ENCODE measurements at places on chromosomes 5 and 9.

GRCh38 chr9:100186356-100186755 lies 87.3 kb downstream of the INVS start:
- DNase-seq: no peak

DNA sequence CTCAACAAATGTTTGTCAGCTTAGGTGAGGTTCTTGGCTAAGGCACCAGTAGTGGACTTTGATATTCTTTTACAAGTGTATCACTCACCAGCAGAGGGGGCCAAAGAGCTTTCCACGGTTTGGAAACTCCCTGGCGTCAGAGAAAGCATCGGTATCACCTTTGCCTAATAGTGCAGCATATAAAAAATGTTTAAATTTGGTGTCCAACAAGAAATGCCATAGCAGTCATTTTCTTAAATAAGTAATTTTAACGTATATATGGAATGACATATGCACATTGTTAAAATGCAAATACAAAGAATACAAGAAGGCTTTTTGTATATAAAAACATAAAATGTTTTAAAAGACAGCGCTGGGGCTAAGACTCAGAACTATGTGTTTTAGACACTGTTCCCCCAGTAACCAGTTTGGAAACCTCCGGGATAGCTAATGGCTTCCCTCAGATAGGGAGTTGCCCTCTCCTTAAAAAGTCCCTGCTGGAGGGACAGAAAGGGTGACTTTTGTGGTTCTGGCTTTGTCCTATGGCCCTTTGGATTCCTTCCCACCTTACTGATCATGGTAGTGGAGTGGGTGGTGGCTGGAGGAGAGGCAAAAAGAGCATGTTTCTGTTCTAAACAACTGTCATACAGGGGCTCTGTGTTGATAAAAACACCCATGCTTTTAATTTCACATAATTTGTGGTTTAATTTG lies 124.6 kb downstream of the GPBP1 start:
- DNase-seq: peak; percentile 58

DNA sequence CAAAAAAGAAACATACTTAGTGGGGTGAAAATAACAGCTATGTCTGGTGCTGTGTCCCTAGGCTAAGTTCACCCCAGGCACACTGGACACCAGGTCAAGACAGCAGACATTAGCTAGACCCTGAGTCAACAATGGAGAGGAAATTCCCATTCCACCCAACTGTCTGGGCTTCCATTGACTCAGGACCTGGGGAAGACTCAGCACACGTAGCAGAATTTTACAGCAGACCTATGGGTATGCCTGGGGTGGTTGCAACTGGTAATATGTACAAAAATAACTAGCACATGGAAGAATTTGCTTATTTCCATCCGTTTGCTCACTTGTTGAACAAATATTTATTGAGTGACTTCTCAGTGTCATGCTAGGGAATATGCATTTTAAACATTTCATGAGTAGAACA lies 117.0 kb downstream of the GAS1 start:
- no peak for DNase-seq

DNA sequence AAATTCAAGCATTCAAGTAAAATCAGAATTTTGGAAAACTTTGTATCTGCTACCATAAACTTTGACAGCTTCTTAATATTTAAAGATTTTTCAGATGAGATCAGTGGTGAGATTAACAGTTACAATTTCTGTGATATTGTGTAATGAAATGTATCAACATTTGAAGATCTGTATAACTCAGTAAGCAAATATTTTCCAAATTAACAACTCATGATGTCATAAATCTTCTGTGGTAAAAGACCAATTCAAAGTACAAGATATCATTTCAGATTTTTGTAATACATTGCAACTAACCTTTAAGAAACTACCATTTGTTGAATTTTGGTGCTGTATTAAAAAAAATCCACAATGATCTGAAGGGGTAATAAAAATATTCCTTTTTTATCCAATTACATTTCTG lies 352.2 kb downstream of the KIAA0825 start:
- no peak for DNase-seq

DNA sequence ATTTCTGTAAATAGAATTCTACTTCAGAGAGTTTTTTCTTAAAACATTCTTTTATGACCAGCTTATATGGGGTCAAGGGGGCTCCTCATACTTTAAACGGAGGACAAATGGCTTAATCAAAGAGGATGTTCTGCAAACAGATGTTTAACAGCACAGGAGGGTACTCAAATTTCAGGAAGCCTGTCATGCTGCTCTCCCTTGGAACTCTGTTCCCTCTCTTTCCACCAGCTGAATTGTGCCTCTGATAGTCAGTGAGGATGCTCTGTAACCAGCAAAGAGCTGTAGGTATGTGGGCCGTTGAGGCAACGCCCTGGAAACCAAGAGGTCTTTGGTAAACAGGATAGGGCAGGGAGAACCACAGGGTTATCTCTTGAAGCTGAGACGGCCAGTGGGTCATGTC lies 161.1 kb downstream of the C5orf15 start:
- DNase-seq: no peak

DNA sequence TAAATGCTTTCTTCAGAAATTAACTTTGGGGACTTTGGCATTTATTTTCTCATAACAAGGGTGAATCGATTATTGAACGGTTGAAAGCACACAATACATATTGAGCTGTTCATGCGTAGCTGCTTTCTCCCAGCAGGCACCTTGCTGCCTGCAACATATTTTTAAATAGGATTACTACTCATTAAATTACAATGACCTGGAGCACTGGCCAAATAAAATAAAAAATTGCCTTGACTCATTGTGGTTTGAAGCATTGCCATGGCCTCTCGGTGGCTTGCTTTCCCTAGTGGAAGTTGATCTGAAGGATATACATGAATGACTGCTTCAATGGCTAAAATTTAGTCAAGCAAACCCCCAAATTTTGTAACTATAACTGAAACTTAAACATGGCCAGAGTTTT lies 181.6 kb upstream of the NUDT12 start:
- DNase-seq: no peak

- DNase-seq: no peak
Measured at GRCh38 chr5:147560718-147561331, 51.0 kb upstream of the DPYSL3 start.

- no peak for DNase-seq
Measured at GRCh38 chr9:27792971-27793689, 219.8 kb upstream of the C9orf72 start.

- DNase-seq: no peak
Measured at GRCh38 chr9:89606624-89607311, 2.0 kb downstream of the GADD45G start.

DNA sequence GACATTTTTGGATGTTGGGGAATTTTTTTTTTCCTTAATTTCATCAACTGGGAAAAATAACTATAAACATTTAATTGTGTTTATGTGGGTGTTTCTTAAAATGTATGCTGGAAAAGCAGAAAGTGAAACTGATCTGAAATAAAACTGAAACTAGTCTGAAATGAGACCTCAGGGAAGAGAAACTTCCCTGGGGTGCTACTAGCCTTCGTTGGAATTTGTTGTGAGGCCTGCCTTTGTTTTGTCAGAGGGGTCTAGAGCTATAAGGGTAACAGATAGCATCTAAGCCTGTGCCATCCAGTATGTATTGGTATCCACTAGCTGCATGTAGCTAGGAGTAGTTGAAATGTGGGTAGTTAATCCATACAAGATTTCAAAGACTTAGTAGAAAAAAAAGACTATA lies 10.4 kb downstream of the ZNF618 start:
- DNase-seq: no peak

DNA sequence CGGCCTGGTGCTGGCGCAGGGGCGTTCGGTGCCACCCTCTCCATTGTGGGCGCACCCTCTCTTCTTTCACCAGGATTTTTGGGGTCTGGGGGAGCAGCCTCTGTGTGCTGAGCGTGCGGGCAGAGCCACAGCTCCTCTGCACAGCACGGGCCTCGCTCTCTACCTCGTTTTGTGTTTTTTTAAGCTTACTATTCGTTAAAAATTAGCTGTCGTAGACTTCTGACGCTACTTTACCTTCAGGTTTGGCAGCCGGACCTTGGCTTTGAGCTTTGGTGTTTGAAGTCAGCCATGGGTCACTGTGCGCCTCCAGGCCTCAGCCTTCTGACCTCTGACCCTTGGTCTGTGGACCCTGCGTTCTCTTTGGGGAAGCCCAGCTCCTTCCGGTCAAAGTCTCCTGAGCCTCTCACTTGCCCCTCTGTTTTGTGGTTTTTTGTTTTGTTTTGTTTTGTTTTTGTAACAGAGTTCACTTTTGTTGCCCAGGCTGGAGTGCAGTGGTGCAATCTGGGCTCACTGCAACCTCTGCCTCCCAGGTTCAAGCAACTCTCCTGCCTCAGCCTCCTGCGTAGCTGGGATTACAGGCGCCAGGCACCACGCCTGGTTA lies 88.2 kb upstream of the CACNA1B start:
- no peak for DNase-seq

- no peak for DNase-seq
Measured at GRCh38 chr5:114412510-114413171, 50.8 kb downstream of the KCNN2 start.

DNA sequence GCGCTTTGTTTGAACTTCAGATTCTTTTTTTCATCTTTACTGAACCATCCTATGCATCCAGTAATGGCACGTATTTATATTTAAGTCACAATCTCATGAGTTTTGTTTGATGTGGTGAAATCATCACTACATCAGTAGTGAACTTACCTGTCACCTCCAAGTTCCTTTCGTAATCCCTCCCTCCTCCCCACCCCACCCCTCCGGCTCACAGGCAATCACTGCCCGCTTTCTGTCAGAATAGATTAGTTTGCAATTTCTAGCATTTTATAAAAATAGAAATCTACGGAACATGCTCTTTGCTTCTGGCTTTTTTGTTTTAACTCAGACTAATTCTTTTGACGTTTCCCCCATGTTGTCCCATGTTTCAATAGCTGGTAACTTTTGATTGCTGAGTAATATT lies 305.4 kb upstream of the IRX4 start:
- no peak for DNase-seq

- DNase-seq: no peak
Measured at GRCh38 chr9:93205045-93205768, 21.3 kb downstream of the WNK2 start.

DNA sequence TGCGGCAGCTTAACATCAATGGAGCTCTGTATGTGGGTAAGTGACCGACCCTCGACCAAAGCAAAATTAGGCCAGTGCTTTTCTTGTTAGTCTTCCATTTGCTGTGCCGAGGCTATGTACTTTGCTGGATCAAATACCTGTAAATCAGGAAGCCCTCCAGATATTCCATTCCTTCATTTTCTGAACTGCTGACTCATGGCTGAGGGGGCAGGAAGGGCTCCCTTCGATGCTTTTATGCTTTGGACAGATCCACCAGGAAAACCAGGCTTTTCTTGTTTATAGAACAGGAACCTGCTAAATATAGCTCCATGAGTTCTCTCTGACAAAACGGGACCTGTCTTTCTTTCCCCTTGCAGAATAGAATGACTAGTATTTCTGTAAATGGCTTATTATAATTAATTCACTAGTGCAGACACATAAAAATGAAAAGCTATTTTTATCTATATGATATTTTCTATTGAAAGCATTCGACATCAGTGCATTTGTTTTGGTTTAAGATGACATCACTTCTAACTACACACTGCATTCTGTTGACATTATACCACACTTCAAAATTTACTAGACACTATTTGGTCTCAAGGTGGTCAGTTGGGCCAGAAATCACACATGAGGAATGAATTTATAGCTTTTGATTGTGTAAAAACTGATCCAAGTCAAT lies 93.3 kb downstream of the LIFR start:
- DNase-seq: no peak

DNA sequence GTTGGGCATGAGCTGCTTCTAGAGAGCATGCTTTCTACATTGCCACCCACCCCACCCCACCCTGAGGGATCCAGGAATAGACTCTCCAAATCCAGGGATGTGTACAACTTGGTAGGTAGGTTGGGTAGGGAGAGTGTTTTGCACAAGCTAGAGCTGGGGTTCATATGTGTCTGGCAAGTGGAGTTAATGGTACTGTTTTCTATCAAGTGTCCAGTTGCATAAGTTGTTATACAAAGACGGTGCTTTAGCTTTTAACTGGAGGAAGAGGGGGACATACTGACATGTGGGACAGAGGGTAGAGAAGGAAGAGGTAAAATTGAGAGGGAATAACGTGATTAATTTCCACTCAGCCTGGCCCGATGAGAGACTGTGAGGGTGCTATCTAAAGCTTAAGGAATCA lies 51.0 kb upstream of the TNC start:
- no peak for DNase-seq

- DNase-seq: no peak
Measured at GRCh38 chr9:125202846-125203618, 2.7 kb downstream of the RABEPK start.

DNA sequence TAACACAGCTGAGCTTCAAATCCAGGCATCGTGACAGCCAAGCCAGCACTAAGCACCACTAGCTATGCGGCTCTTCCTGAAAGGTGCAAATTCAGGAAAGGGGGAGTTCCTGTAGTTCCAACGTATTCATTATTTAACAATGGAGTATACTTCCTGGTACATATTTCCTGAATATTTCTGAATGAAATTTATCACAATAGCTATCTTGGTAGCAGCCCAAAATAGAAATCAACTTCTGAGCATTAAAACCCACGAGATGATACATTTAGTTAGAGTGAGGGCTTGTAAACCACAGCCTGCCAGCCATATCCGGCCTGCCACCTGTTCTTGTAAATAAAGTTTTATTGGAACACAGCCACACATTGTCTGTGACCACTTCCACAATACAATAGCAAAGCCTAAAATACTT lies 109.7 kb upstream of the RETREG1 start:
- no peak for DNase-seq

GRCh38 chr5:136033848-136034247 lies 5.1 kb downstream of the TGFBI start:
- no peak for DNase-seq

GRCh38 chr5:7202846-7203245 lies 193.1 kb upstream of the ADCY2 start:
- DNase-seq: no peak

DNA sequence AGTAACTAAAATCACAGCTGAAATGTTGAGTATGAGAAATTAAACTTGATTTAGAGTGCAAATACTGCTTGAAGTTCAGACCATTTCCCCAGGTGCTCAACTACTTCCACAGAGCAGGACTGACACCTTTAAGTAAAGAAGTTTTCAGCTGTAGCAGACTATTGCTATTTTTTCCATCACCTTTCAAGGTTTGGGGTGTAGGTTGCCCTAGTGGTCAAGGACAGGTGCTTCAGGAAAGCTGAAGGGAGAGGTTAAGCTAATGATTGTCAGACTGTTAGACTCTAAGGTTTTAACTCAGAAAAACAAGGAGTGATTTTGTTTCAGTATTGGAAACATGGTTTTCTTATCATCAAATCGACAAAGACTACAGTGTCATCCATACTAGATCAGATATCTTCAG lies 162.1 kb downstream of the CCDC192 start:
- DNase-seq: no peak

All from NCI-H1930 (cell line).